ENCODE measurements at places on chromosomes 1 and 21. TPM values are rescaled to one million over a fixed set of nuclear protein-coding genes. Genes with fewer than 3 reads are reported as not detected.

Gene NEXN
- 2.4 TPM for total RNA-seq

Gene ADORA3
- not detected for total RNA-seq

Gene BEND5
- total RNA-seq, result 62.6 TPM

Gene LCE2B
- not detected for total RNA-seq

Gene SPRR2E
- not detected for total RNA-seq

Gene ADIPOR1
- total RNA-seq, result 67.0 TPM

Gene NPL
- total RNA-seq, result 4.5 TPM

Gene CDCA8
- 53.7 TPM for total RNA-seq

Gene SLAMF8
- total RNA-seq, result 0.54 TPM

Gene SH2D2A
- total RNA-seq, result 315 TPM

Gene RNPC3
- 22.8 TPM for total RNA-seq

Gene MTR
- 72.4 TPM for total RNA-seq

Gene PTBP2
- total RNA-seq, result 12.4 TPM

Gene ARMH1
- 165 TPM for total RNA-seq

Gene NTRK1
- total RNA-seq, result 25.9 TPM

All from activated CD8-positive, alpha-beta T cell treated with anti-CD3 and anti-CD28 coated beads for 36 hours (primary cell).